NCI-H460 (cell line): ENCODE measurements at places on chromosomes 2 and 18.

- no peak for DNase-seq
These were observed 280.5 kb downstream of the CAMKMT start for GRCh38 chr2:44642123-44642857.

DNA sequence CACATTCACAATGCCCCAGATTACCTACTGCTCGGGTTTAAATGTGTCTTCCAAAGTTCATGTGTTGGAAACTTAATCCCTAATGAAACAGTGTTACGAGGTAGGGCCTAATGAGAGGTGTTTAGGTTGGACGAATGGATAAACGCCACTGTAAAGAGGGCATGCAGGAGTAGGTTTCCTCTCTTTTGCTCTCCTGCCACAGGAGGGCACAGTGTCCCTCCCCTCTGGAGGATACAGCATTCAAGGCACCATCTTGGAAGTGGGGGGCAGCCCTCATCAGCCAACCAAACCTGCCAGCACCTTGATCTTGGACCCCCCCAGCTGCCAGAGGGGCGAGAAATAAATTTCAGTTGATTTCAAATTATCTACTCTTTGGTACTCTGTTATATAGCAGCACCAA, 103.5 kb downstream of the TSHZ1 start:
- DNase-seq: no peak

- DNase-seq: no peak
These were observed 28.0 kb downstream of the RNF144A start for GRCh38 chr2:6945087-6945813.

GRCh38 chr2:205796805-205797313, 114.6 kb downstream of the NRP2 start:
- no peak for DNase-seq

- DNase-seq: no peak
These were observed 570 bp downstream of the SCRN3 start for GRCh38 chr2:174395969-174396630.

GRCh38 chr2:7845332-7845731, 836.5 kb upstream of the ID2 start:
- no peak for DNase-seq

DNA sequence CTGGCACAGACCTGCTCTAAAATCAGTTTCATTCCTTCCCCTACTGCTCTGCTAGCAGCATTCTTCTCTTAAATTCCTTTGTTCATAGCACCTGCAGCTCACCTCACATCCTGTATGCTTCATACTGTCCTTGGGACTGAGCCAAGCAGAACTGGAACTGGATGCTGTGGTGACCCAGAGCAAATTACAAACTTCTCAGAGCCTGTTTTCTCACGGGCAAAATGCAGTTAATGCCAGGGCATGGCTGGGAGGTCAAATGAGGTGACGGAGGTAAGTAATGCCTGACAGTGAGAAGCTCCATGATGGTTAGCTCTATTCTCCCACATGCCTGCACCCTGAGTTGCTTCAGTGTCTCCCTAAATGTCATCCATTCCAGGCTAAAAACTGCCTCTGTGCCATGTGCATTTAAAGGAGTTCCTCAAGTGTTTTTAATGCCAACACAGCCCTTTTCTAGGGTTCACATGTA, 29.7 kb downstream of the C2orf42 start:
- DNase-seq: no peak
